Activated naive CD4-positive, alpha-beta T cell treated with anti-CD3 and anti-CD28 coated beads, Interleukin-2, amount 50 U/mL, for 72 hours (primary cell): ENCODE measurements at places on chromosomes 3 and 15. TPM values are rescaled to one million over a fixed set of nuclear protein-coding genes. Genes with fewer than 3 reads are reported as not detected.

DNA sequence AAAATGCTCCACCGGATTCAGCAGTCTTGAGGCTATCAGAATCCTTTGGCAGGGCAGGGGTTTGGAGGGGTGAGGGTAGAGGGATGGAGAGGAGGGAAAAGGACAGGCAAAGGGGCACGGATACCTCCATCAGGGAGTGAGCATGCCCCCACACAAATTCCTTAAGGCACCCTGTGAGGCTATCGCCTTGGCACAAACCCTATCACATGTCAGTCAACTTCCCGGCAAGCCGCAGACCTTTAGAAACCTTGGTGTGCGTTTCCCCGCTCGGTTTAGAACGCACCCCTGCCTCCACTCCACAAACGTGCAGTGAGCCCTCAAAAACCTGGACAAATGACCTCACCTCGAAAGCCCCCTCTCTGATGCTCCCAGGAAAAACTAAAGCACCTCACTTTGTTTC, 422 bp upstream of the SETMAR start:
- no peak for DNase-seq

ZBTB11 gene
- total RNA-seq: 22.7 TPM

DNA sequence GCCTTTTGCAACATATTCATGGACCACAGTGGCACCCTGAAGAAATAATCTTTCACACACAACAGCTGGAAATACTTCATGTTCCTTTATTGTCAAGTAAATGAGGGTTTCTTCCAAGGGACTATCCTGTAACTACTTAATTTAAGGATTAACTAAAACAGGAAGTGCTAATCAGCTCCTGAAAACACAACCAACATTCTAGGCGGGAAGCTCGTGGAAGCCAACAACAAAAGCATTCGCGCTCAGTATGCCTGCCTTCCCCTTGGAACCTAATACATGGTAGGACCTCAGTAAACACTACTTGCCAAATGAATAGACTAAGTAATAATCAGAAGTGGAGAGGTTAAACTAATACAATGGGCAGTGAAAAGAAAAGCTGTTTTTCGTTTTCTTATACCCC, 300.9 kb downstream of the RORA start:
- no peak for DNase-seq

AHSG gene
- 0.25 TPM for total RNA-seq

NANOGP8 gene
- total RNA-seq: not detected

- no peak for DNase-seq
These were observed 64.2 kb upstream of the TMEM115 start for GRCh38 chr3:50423543-50423942.

GRCh38 chr3:52310861-52311575, 5.1 kb upstream of the DNAH1 start:
- DNase-seq: no peak

DNA sequence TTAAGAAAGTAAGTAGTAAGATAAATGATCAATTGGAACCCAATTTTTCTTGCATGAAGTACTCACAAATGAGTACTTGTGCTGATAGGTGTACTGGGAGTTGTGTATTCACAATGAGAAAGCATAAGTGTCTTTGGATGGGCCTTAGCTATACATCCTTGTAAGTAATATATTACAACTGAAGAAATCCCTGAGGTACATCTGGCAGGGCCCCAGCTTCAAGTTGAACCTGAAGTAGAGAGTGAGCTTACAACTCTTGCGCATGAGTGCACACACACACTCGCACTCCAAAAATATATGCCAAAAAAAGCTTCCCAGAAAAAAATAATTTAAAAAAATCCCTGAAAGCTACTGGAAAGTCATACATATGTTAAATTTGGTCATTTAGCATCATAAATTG, 222.5 kb downstream of the ROBO2 start:
- DNase-seq: no peak

- DNase-seq: no peak
These were observed 89.2 kb upstream of the MEF2A start for GRCh38 chr15:99476413-99477222.

CYB561D2 gene
- total RNA-seq: 34.3 TPM
